ENCODE measurements at places on chromosomes 2 and 18.

DNA sequence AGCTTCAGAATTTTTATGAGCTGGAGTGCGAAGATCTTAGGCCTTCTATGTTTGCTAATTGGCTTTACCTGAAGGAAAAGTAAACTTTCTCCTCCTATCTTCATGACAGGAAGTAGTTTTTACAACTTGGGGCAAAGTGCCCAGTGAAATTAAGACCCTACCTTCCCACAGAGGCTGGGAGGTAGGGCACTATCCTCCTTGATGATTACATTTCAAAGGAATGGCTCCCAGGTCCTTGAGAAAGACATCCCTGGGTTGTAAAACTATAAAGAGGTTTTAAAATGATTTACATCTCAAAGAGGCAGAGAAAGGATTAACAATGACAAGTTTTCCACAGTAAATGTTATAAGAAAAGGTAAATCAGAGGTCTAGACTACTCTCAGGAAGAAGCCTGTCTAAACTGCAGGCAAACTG is 155.8 kb downstream of the CDH7 start:
- no peak for DNase-seq

GRCh38 chr2:176732780-176733179 is 463.5 kb downstream of the MTX2 start:
- DNase-seq: no peak

DNA sequence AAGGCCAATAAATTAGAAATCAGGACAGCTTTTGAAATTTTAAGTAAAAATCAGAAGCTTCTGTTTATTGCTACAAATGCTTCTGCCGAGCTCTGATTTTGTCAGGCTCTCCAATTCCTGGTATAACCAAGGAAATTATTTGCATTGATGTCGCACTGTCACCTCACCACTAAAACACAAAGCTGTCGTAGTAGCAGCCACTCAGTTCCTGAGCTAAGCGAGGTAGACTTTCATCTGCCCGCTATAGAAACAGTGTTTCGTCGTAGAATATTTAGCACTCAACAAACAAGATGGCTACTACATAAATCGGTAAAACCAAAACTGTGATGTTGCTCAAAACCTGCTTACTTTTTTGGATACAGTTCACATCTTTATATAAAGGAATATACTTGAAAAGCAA is 141.3 kb upstream of the FOSL2 start:
- no peak for DNase-seq

- no peak for DNase-seq
Observed at GRCh38 chr2:134127496-134127895, 126.4 kb upstream of the MGAT5 start.

DNA sequence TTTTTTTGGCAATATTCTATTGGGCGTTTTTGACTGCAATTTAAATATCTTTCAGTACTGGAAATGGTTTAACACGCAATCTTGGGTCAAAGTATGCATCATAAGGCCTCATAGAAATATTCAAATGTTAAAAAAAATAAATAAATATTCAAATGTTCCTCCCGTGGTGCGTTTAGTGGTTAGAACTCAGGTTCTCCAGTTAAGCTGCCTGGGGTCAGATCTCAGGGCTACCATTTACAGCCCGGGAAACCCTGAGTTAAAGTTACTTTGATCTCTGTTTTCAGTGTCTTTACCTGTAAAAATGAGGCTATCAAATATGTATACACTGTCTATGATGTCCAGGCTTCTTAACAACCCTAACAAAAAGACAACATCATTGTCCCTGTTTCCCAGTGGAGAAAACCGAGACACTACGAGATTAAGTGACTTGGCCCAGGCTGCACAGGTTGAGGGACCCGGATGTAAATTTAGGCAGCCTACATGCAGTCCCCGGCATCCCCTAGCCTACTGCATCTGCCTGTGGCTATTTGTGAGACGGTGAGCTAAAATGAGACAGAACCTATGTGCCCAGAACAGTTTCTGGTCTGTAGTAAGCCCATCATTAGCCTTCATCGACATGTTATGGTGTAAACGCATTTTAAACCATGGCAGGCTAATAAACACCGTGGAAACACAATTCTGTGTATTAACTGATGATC is 1.7 kb downstream of the FHL2 start:
- DNase-seq: peak; percentile 54

DNA sequence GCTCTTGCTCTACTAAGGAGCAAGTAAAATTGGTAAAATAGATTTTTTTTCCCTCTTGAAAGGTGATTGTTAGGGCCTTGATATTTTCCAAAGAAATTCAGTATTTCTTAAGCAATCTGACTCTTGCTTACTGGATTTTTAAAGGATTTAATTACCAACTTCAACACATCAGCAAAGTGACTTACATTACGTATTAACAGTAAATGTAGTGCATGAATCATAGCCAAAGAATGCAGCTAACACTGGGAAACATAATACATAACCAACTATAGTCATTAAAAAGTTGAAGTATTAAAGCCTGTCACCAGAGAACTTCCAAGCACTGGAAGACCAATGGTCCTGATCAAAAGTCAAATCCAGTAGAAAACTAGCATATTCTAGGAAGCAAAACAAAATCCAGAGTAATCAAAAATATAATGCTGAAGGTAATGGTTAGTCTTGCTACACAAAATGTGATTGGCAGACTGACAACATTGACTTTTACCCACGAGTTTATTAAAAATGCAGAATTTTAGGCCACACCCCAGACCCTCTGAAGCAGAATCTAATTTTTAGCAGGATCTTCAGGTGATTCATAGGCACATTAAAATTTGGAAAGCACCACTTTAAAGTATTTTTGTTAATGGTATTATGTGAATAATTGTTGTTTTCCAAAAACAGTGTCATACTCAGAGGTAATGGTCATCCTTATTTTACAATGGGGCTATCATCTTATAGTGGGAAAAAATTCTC is 31.8 kb upstream of the CAVIN2 start:
- peak; percentile 93 for DNase-seq

DNA sequence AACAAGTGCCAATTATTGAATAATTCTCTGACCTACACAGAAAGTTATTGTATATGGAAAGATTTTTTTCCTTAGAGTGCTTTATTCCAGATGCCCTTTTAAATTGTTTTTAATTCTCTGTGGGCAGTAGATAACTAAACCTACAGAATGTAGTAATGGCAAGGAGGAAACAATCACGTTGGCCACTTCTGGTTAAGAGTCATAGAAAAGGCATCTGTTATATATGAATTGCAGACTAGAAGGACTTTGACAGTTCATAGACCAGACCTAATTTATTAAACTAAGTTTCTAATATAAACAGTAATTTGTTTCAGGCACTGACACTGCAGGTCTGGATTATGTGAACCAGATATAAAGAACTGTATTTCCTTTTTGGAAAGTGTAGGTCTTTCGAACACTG is 607.5 kb downstream of the PLCL1 start:
- peak; percentile 6 for DNase-seq

GRCh38 chr2:98378196-98378595 is 31.9 kb downstream of the CNGA3 start:
- DNase-seq: no peak

DNA sequence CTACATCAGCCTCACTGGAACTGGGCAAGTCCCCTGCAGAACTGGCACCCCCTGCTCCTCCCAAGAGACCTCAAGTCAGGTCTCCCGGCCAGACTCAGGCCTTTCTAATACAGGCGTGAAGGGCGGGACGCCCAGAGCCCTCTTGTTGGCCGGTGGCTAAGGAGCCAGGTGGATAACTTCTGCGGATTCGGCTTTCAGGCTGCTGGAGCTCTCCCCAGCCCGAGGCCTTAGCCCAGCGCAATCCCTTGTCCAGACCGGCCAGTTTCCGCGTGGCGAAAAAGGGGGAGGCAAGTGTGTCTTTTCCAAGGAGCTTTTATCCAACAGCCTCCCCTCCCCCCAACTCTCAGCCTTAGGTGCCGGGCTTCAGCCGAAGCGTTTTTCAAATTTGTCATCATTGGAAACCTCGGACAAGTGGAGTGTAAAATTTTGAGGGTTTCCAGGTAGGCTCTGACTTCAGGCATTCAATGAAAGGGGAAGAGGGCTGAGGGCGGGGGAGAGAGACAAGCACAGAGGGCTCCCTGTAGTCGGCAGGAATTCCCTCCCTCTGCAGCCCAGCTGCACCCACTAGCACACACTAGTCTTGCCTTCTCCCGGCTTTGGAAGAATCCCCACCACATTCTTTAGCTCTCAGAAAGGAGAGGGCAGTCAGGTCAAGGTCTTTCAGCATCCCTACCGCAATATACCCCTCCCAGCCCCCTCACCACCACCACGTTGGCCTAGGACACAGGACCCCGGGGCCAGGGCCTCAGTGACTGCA is 9.5 kb upstream of the SATB2 start:
- DNase-seq: no peak

DNA sequence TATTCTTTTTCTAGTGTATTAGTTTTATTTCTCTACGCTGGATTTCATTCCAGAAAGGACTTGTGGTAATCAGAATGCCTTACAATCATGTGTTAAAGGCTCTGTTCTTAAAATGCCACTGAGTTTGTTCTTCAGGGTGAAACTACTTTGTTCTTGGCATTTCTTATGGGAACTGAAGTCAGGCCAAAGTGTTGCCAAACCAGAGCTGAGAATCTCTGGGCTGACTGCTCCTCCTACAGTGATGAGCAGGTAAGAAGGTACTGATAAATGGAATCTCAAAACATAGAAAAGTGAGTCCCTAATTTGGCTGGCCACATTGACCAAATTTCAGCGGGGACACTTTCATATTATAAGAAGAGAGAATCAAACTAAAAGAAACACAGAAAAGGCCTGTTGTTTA is 55.1 kb upstream of the ZNF397 start:
- no peak for DNase-seq

- no peak for DNase-seq
Observed at GRCh38 chr18:75698861-75699260, 271.4 kb upstream of the SMIM21 start.

GRCh38 chr2:168642873-168643272 is 159.6 kb upstream of the NOSTRIN start:
- DNase-seq: no peak
